ENCODE measurements at places on chromosomes 4 and X. TPM values are rescaled to one million over a fixed set of nuclear protein-coding genes. Genes with fewer than 3 reads are reported as not detected.

TBC1D9 gene
- 69.5 TPM for total RNA-seq

LRIT3 gene
- total RNA-seq = 0.31 TPM

PLXNB3 gene
- total RNA-seq = 2.8 TPM

TEX13C gene
- not detected for total RNA-seq

ETDA gene
- not detected for total RNA-seq

NDP gene
- 16.0 TPM for total RNA-seq

FAM184B gene
- total RNA-seq = 3.1 TPM
